ENCODE measurements at places on chromosomes 5 and 9. TPM values are rescaled to one million over a fixed set of nuclear protein-coding genes. Genes with fewer than 3 reads are reported as not detected.

GRCh38 chr9:86061972-86062739, 37.2 kb downstream of the GOLM1 start:
- no peaks in the 10 kb centered on the region for H3K4me1 ChIP-seq
- no peaks in the 10 kb centered on the region for H3K27me3 ChIP-seq
- no peaks in the 10 kb centered on the region for H3K36me3 ChIP-seq
- DNase-seq: no peak
- no peak overlapping the region for H3K4me3 ChIP-seq

- H3K27me3 ChIP-seq: no peaks in the 10 kb centered on the region
- no peaks in the 10 kb centered on the region for H3K36me3 ChIP-seq
- no peak for DNase-seq
- no peak overlapping the region for H3K27ac ChIP-seq
- no peaks in the 10 kb centered on the region for H3K4me1 ChIP-seq
Observed at GRCh38 chr5:56717253-56717987, 97.9 kb upstream of the MAP3K1 start.

The ANKRD18A gene
- 1.3 TPM for total RNA-seq

GRCh38 chr9:18824095-18824666, 208.8 kb downstream of the SAXO1 start:
- H3K27ac ChIP-seq: no peak overlapping the region
- no peaks in the 10 kb centered on the region for H3K4me1 ChIP-seq
- DNase-seq: no peak
- no peak overlapping the region for H3K4me3 ChIP-seq

GRCh38 chr5:6788956-6789649, 75.9 kb downstream of the TENT4A start:
- H3K36me3 ChIP-seq: no peaks in the 10 kb centered on the region
- no peak overlapping the region for H3K27ac ChIP-seq
- no peak for DNase-seq
- no peak overlapping the region for H3K4me3 ChIP-seq

- H3K27me3 ChIP-seq: no peaks in the 10 kb centered on the region
- no peaks in the 10 kb centered on the region for H3K36me3 ChIP-seq
- no peak for DNase-seq
- no peak overlapping the region for H3K4me3 ChIP-seq
Observed at GRCh38 chr5:127969651-127970050, 113.9 kb upstream of the SLC12A2 start.

DNA sequence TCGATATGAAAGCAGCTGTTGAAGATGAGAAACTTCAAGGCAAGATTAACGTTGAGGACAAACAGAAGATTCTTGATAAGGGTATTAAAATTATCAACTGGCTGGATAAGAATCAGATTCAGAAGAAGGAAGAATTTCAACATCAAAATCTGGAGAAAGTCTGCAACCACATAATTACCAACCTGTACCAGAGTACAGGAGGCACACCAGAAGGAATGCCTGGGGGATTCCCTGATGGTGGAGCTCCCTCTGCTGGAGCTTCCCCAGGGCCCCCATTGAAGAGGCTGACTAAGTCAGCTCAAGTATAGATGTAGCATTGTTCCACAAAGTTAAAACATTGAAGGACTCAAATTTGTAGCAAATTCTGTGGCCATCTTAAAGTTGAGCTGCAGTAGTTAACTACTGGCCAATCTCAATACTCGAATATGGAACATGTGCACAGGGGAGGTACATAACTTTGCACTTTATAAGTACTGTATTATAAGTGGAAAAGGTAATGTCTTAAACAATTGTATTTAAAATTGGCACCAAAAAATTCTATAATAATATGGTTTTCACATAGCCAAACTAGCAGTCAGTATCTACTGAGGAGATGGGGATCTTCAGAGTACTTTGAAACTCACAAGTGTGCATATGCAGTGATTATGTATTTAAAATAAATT, 237.5 kb downstream of the CHSY3 start:
- no peak for DNase-seq
- H3K27ac ChIP-seq: no peak overlapping the region
- no peaks in the 10 kb centered on the region for H3K36me3 ChIP-seq
- no peaks in the 10 kb centered on the region for H3K27me3 ChIP-seq

The CORO2A gene
- total RNA-seq: 0.39 TPM

- no peak for DNase-seq
- no peaks in the 10 kb centered on the region for H3K27me3 ChIP-seq
- H3K27ac ChIP-seq: no peak overlapping the region
- H3K36me3 ChIP-seq: no peaks in the 10 kb centered on the region
- peaks cover 6% of the 10 kb centered on the region for H3K4me1 ChIP-seq
Observed at GRCh38 chr5:74389531-74390305, 250.8 kb downstream of the ENC1 start.

DNA sequence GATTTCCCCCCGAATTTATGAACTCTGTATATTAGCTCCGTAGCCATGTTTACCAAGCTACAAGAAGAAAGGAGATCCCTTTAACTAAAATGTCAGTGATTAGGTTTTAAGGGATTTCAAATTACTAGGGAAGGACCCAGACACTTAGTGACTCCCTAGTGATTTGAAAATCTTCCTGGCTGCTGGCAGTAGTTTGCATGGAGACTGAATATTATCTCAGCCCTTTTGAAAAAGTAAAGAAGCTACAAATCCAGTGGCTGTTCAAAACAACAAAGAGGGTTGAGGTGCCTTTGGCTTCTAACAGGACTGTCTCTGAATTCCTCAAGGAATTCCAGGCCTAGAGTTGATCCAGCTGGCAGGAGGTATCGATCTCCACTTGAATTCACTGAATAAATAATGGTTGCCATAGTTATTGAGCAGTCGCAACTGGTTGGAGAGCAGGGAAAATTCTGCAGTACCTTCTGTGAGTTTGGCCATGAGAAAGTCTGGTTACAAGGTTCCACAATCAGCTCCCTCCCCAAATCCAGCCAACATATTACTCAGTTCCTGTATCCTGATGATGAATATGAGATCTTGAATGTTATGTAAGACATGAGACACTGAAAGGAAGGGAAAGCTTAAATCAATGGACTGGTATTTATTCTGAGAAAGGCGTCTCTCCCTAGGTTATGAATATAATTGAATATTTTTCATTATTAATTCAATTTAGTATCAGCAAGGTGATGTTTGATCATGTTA, 37.7 kb downstream of the NR4A3 start:
- no peak for DNase-seq
- no peaks in the 10 kb centered on the region for H3K4me1 ChIP-seq
- H3K27me3 ChIP-seq: no peaks in the 10 kb centered on the region
- no peak overlapping the region for H3K4me3 ChIP-seq
- H3K36me3 ChIP-seq: no peaks in the 10 kb centered on the region

- peak; percentile 95 for DNase-seq
- peak within 1 kb of the TSS; percentile 93 for H3K27ac ChIP-seq
- no peaks in the 10 kb centered on the region for H3K27me3 ChIP-seq
- H3K4me1 ChIP-seq: peaks cover 25% of the 10 kb centered on the region
- no peaks in the 10 kb centered on the region for H3K36me3 ChIP-seq
Observed at GRCh38 chr9:98255578-98256296, at the start of gene TBC1D2. TBC1D2 (minus strand) TSS chr9:98255649; CDS start chr9:98255541, 108 bp downstream.

The CNTNAP3B gene
- total RNA-seq: 19.7 TPM

The IL4 gene
- not detected for total RNA-seq

- H3K36me3 ChIP-seq: no peaks in the 10 kb centered on the region
- peak overlapping the region; percentile 95 for H3K27ac ChIP-seq
- no peaks in the 10 kb centered on the region for H3K27me3 ChIP-seq
- DNase-seq: no peak
- H3K4me1 ChIP-seq: peaks cover 83% of the 10 kb centered on the region
Observed at GRCh38 chr5:1107167-1108022, 4.5 kb downstream of the SLC12A7 start.

All from right atrium auricular region (tissue), 2 donors.